ENCODE measurements at places on chromosomes 7 and 10.

- no peak for DNase-seq
Measured at GRCh38 chr7:155053002-155053401, 17.1 kb upstream of the HTR5A start.

DNA sequence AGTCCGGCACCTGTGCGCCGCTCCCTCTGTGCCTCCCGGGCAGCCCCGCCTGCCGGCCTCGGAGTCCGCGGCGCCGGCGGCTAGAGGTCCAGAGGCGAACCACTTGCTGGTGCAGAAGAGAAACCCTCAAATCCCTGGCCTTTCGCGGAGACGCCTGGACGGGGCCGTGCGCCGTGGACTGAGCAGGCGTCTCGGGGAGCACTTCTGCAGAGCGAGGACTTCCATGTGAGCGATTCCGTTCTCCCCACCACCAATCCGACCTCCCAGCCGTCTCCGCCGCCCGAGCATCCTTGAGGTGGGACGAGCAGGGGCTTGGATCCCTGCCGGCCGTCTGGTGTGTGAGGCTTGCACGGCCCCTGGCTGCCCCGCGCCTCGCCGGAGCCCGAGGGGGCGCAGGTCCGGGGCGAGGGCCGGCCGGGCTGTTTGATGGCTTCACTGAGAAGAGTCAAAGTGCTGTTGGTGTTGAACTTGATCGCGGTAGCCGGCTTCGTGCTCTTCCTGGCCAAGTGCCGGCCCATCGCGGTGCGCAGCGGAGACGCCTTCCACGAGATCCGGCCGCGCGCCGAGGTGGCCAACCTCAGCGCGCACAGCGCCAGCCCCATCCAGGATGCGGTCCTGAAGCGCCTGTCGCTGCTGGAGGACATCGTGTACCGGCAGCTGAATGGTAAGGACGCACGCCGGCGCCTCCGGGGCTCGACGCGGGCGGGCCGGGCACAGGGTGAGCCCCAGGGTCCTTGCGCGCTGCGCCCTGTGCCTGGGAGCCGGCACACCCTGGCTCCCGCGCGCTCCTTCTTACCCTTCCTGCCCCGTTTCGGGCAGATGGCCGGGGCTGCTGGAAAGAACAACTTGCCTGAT is 660 bp downstream of the GALNT17 start:
- DNase-seq = no peak

GRCh38 chr10:88831709-88832108 is 19.9 kb downstream of the ANKRD22 start:
- no peak for DNase-seq

GRCh38 chr7:24751484-24751883 is 5.8 kb downstream of the GSDME start:
- no peak for DNase-seq

DNA sequence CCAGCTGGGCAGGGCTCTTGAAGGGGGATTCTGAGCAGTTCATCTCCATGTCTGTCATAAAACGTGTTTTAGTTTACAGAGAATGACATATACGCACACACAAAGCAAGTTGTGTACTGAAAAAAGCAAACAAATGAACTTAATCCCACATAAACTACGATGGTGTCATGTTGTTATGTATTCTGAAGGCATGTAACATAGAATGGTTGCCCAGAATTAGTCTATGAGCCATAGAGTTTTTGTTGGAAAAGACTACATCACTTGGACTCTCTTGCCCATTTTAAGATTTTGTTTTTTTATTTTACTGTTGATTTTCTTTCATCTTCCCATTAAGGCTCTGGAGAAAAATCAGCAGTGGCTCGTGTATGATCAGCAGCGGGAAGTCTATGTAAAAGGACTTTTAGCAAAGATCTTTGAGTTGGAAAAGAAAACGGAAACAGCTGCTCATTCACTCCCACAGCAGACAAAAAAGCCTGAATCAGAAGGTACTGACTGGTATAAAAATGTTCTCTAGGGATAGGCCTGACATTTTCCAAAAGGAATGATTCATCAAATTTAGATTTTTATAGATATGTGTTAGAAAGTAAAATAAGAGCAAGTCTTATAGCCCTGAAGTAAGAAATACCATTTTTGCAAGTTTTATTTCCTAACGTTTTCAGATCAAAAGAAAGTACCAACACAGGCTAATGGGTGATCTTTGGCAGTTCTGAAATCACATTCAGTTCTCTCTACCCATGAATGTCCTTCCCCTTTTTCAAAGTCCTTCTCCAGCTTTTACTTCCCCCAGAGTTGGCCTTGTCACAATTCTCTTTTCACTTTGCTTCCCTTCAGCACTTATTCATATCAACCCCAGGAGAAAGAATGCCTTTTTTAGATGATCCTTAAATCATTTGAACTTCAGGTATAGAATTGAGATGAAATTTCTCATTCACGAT is 18.9 kb downstream of the CEP55 start:
- no peak for DNase-seq

DNA sequence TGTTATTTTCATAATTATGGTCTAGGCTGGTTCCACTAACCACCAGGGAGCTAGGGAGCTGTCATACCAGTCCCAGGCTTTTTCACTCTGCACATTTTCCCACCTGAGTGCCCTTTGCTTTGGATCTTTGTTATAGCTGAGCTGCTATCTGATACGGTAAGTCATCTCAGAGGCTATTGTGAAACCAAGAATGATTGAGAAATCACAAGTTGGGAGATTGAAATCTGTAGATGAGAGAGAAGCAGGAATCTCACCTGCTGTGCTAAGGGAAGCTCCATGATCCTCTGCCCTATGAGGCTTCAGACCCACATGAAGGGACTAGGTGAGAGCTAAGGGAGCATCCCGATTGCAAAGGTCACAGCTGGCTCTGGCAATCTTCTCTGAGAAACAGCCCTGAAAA is 307.8 kb downstream of the REEP3 start:
- no peak for DNase-seq

GRCh38 chr10:35821339-35821911 is 179.3 kb upstream of the FZD8 start:
- DNase-seq = no peak

DNA sequence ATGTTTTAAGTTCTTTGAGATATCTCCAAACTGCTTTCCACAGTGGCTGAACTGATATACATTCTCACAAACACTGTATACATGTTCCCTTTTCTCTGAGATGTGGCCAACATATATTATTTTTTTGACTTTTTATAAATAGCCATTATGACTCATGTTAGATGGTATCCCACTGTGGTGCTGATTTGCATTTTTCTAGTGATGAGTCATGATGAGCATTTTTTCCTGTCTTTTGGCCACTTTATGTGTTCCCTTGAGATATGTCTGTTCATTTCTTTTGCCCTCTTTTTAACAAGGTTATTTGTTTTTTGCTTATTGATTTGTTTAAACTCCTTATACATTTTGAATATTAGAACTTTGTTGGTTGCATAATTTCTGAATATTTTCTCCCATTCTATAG is 1055.1 kb downstream of the NXPH1 start:
- DNase-seq = no peak

All from DMS79 treated with DMSO at 0.1 percent for 48 hours (cell line).